NCI-H1436 (cell line): ENCODE measurements at places on chromosomes 12 and 14.

GRCh38 chr14:24366721-24367513 is 1.1 kb upstream of the NFATC4 start:
- peak; percentile 94 for DNase-seq

DNA sequence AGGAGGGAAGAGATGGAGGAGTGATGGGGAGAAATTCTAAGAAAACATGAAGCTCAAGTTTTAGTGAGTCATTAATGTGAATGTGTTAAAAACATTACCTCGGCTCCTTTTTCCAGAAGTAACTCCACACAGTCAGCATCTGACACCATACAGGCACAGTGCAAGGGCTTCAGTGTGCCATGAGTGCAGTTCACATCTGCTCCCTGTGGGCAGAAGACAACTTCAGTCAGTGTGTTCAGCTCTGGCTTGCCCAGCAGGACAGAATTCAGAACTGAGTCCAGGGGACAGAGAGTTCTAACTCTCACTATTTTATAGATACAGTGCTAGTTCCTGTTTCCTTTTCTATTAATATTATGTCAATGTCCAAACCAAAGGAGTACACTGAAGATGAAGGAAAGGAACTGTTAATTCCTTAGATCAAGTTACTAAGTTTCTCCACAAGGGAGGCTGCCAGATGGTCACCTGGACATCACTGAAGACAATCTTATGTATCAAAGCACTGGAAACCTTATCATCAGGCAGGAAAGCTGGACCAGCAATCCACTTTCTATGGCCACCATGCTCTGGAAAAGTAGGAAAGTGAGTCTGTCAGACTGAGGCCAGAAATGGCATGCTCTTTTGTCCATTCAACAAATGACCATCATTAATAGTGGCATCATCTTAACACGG is 6.1 kb downstream of the ASB8 start:
- DNase-seq = no peak

DNA sequence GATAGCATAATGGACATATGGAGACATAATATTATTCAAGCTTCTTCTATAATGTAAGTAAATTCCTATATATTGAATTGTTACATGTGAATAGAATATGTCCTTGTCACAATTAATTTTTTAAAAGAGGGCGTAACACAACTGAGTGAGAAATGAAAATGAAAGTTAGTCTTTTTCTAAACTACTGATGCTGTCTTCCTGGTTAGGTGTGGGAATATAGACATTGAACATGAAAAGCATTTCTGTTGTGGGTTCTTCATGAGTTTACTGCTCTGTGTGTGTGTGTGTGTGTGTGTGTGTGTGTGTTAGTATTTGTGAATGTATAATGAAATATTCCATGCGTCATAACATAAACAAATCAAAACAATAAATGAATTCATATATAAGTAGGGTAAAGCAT is 40.5 kb upstream of the RTL1 start:
- DNase-seq = no peak

DNA sequence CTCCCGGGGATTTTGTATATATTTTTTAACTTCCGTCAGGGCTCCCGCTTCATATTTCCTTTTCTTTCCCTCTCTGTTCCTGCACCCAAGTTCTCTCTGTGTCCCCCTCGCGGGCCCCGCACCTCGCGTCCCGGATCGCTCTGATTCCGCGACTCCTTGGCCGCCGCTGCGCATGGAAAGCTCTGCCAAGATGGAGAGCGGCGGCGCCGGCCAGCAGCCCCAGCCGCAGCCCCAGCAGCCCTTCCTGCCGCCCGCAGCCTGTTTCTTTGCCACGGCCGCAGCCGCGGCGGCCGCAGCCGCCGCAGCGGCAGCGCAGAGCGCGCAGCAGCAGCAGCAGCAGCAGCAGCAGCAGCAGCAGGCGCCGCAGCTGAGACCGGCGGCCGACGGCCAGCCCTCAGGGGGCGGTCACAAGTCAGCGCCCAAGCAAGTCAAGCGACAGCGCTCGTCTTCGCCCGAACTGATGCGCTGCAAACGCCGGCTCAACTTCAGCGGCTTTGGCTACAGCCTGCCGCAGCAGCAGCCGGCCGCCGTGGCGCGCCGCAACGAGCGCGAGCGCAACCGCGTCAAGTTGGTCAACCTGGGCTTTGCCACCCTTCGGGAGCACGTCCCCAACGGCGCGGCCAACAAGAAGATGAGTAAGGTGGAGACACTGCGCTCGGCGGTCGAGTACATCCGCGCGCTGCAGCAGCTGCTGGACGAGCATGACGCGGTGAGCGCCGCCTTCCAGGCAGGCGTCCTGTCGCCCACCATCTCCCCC is 777 bp downstream of the ASCL1 start:
- no peak for DNase-seq

- DNase-seq = no peak
These were observed 700.4 kb upstream of the TBX3 start for GRCh38 chr12:115384391-115384790.

DNA sequence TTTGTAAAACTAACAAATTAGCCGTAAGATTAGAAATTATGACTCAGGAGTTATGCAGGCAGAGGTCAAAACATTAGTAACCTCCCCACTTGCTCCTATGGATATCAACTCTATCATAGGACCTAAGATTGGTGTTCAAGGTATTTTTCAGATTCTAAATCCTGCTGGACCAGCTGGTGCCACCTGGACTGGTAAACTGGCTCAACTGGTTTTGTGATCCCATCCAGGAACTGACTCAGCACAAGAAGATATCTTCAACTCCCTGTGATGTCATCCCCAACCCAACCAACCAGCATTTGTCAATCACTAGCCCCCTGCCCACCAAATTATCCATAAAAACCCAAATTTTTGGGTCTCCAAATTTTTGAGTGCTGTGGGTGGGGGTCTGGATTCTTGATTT is 98.1 kb upstream of the OR4E1 start:
- DNase-seq = no peak

DNA sequence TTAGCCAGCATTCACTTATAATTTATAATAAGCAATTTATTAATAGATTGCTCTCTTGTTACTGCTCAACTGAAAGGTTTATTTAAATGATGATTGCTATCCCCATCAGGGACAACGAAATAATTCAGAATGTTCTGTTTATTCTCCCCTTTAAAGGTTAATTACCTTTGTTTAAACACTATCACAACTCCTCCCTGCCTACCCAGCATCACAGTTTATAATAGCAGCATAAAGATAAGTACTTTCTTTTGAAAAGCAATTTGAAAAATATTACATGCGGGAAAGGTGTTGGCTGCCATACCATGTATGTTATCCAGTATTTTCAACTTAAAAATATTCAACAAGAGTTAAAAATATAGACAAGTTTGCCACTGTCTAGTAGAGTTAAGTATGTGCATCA is 30.6 kb downstream of the SCAF11 start:
- DNase-seq = no peak
